Muscle of leg (tissue), 16 donors: ENCODE measurements at places on chromosomes 13 and 19. TPM values are rescaled to one million over a fixed set of nuclear protein-coding genes. Genes with fewer than 3 reads are reported as not detected.

The ZNF350 gene
- 6.2 TPM for polyA plus RNA-seq

The PSG7 gene
- 0.12 TPM for polyA plus RNA-seq

GRCh38 chr13:45231305-45231704 lies 30.5 kb upstream of the KCTD4 start:
- DNase-seq = no peak

- DNase-seq = peak; percentile 61
Measured at GRCh38 chr19:33798681-33799111, 2.0 kb downstream of the KCTD15 start.

DNA sequence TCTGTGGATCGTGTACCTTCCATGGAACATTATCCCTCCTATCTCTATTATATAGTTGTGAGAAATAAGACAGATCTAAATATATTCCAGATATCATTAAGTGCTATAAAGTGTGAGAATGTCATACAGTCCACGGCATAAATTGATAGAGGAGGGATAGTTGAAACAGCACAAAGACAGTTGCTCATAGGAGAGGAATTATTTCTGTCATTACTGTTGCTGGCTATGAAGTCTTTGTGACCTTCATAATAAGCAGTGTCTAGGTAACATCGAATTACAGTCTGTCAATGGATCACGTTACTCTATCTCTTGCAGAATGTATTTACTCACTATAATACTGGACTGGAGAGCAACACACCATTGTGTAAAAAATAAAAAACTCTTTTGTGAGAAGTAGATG lies 671.5 kb upstream of the PCDH20 start:
- DNase-seq = no peak
